Neural crest cell (in vitro differentiated cells): ENCODE measurements at places on chromosomes 4 and X.
A peak's percentile ranks its signal among the peaks of the same experiment; 100 is the strongest.

- H3K4me3 ChIP-seq = no peak overlapping the region
- no peaks in the 10 kb centered on the region for H3K36me3 ChIP-seq
- peaks cover 14% of the 10 kb centered on the region for H3K27me3 ChIP-seq
- no peaks in the 10 kb centered on the region for H3K4me1 ChIP-seq
- no peak overlapping the region for H3K27ac ChIP-seq
- no peak for DNase-seq
Measured at GRCh38 chr4:143768007-143768591, 67.6 kb upstream of the FREM3 start.

GRCh38 chrX:123486297-123486696 is 246.6 kb downstream of the THOC2 start:
- no peak overlapping the region for H3K27ac ChIP-seq
- H3K4me1 ChIP-seq = peaks cover 13% of the 10 kb centered on the region
- no peaks in the 10 kb centered on the region for H3K27me3 ChIP-seq
- H3K36me3 ChIP-seq = no peaks in the 10 kb centered on the region
- no peak overlapping the region for H3K4me3 ChIP-seq
- DNase-seq = no peak

DNA sequence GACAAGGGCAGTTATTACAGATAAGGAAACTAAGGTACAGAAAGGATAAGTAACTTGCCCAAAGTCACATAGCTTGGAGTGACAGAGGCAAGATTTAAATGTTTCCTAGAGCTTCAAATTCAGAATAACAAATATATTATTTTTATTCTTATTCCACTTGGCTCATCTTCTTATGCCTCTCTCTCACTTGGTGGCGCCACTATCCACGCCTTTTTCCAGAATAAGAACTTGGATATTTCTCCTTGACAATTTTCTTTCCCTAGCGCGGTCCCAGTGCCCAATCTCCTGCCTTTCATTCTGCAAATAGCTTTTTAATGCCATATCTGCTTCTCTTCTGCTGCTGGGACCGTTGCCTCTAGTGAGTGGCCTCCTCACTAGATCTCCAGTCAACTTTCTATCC is 78.5 kb downstream of the MSN start:
- H3K36me3 ChIP-seq = peaks cover 12% of the 10 kb centered on the region
- no peaks in the 10 kb centered on the region for H3K27me3 ChIP-seq
- H3K27ac ChIP-seq = no peak overlapping the region
- H3K4me3 ChIP-seq = no peak overlapping the region
- no peaks in the 10 kb centered on the region for H3K4me1 ChIP-seq

- no peak overlapping the region for H3K4me3 ChIP-seq
- no peaks in the 10 kb centered on the region for H3K4me1 ChIP-seq
- DNase-seq = no peak
- no peak overlapping the region for H3K27ac ChIP-seq
- peaks cover 3% of the 10 kb centered on the region for H3K36me3 ChIP-seq
Measured at GRCh38 chrX:57573754-57574153, 18.1 kb upstream of the ZXDB start.

DNA sequence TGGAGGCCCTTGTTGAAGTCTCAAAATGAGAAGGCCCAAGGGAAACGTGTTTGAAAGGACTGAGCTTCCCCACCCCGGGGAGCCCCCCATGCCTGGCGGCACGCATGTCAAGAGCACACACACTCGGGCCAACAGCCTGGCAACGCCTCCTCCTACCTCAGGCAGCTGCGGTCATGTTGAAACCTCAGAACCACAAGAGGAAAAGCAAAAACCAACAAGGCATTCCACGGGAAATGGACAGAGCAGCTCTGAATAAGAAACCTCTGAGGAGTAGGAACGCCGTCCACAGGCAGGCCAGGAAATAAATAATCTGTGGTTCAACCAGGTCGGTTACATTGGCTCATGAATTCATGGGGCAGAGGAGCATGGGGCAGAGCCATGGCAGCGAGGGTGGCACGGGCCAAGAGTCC is 95.7 kb upstream of the AFAP1 start:
- no peak for DNase-seq
- no peaks in the 10 kb centered on the region for H3K36me3 ChIP-seq
- no peak overlapping the region for H3K4me3 ChIP-seq
- peaks cover 28% of the 10 kb centered on the region for H3K4me1 ChIP-seq
- H3K27me3 ChIP-seq = no peaks in the 10 kb centered on the region

DNA sequence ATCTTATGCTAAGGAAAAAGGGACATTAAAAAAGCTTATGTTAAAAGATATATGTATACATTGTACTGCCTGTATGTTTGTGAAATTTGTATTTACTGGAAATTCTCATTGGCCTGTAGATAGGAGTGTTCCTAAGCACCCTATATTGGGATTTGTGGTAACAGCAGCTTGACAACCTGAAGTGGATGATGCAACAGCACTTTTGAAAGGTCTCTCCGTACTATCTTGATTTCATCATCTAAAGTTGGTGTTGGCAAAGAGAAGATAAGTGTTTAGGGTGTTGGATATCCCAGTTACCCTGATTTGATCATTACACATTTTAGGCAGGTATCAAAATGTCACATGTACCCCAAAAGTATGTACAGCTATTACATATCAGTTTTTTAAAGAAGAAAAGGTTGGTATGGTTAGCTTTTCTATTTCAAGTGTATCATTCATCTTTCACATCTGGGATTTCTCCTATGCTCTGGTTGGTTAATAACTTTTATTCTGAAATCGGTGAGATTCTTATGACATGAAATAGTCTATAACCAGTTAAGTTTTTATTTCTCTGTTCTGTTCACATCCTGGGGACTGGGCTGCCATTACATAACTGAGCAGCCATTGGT is 10.3 kb downstream of the HADH start:
- no peak overlapping the region for H3K4me3 ChIP-seq
- peaks cover 42% of the 10 kb centered on the region for H3K36me3 ChIP-seq
- no peaks in the 10 kb centered on the region for H3K27me3 ChIP-seq
- DNase-seq = no peak
- H3K27ac ChIP-seq = no peak overlapping the region
- peaks cover 9% of the 10 kb centered on the region for H3K4me1 ChIP-seq

- H3K27me3 ChIP-seq = no peaks in the 10 kb centered on the region
- H3K27ac ChIP-seq = peak overlapping the region; percentile 79
- H3K4me3 ChIP-seq = no peak overlapping the region
- peaks cover 38% of the 10 kb centered on the region for H3K4me1 ChIP-seq
Measured at GRCh38 chr4:123741906-123742305, 345.3 kb downstream of the SPRY1 start.

DNA sequence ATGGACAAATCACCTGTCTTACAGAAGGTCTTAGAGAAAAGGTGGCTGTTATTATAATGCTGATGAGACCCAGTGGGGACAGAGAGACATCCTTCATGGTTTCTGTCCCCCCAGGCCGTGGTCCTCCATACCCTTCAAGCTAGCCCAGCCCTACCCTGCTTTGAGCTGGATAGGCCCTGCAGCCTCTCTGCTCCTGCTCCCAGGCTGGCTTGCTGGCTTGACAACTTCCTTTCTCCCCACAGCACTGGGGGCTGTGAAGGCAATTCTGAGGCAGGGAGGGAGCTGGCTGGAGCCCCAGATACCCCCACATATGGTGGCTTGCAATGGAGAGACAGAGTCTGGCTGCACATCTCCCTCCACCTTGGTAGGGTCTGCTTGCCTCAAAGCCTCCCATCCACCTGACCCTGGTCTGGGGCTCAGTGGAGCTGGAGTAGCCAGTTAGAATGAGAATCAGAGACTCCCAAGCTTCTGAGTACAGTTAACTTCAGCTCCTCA is 118.2 kb downstream of the PJA1 start:
- no peaks in the 10 kb centered on the region for H3K4me1 ChIP-seq
- H3K27ac ChIP-seq = no peak overlapping the region
- no peak for DNase-seq
- no peaks in the 10 kb centered on the region for H3K27me3 ChIP-seq
- H3K36me3 ChIP-seq = no peaks in the 10 kb centered on the region

DNA sequence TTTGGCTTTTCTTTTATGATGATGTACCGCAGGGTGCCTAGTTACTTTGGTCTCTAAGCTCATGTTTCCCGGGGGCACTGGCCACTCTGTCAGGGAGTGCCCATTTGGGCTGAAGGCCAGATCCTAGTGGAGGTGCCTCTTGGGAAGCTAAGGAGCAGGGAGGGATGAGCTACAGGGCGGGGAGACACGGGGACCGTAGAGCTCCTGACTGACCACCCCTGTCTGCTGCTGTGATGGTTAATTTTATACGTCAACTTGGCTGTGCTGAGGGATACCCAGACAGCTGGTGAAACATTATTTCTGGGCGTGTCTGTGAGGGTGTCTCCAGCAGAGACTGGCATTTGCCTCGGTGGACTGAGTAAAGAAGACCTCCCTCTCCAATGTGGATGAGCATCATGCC is 24.9 kb upstream of the CLDN24 start:
- H3K36me3 ChIP-seq = no peaks in the 10 kb centered on the region
- H3K27me3 ChIP-seq = no peaks in the 10 kb centered on the region
- H3K4me1 ChIP-seq = peaks cover 19% of the 10 kb centered on the region
- H3K4me3 ChIP-seq = no peak overlapping the region

DNA sequence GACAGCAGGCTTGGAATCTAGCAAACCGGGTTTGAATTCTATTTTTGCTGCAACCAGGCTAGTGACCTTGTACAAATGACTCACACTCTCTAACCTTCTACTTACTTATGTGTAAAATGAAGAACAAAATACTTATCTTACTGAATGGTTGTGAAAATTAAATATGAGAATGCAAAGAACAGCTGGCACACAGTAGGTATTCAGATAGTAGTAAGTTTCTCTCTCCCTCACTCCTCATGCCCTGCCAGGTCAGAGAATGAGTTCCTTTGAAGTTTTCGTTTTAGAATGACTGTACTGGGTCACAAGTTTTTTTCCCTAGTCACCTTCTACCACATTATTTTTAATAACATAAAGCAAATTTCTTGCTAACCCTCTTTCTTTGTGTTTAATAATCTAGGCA is 33.0 kb downstream of the CISD2 start:
- no peaks in the 10 kb centered on the region for H3K4me1 ChIP-seq
- no peaks in the 10 kb centered on the region for H3K36me3 ChIP-seq
- no peak overlapping the region for H3K4me3 ChIP-seq
- no peak for DNase-seq
- H3K27me3 ChIP-seq = no peaks in the 10 kb centered on the region
